HFFc6 (cell line): ENCODE measurements at places on chromosomes 11 and 22.

DNA sequence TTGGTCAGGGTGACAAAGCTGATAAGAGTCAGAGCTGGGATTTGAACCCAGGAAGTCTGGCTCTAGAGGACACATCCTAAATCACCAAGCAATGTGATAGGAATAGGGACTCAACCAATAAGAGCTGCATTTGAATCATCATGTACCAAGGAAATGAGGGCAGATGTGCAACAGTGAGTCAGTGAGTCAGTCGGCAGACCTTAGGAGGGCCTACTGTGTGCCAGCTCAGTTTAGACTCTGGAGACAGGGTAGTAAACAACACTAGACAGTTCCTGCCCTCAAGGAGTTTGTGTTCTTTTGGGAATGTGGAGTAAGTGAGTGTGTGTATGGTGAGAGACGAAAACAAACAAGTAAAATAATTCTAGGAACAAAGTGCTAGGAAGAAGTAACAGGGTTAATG is 11.2 kb downstream of the IL10RA start:
- DNase-seq: no peak

DNA sequence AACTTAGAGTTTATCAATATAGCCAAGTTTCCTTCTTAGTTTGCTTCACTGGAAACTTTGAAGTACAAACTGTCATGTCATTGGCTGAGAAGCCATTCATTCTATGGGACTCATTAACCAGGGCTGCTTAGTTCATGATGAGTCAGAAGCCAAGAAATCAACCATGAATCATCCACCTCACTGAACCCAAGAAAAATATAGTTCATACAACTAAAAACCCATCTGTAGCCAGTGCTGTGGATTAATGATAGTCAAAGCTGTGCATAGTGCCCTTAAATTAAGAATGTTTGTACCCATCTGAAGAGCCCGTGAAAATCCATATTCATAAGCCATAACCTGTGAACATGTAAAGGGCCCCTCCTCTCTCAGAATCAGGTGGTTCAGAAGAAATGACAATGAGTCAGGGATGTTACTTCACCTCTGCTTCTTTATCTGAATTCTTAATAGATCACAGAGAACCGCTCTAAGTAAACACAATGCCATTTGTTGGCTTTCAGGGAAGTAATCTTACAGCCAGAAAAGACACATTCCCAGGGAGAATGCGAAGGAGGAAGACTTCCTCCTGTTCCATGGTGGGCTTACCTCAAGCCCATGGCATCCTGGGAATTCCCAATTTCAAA is 25.4 kb downstream of the MMP20 start:
- DNase-seq: peak; percentile 92

DNA sequence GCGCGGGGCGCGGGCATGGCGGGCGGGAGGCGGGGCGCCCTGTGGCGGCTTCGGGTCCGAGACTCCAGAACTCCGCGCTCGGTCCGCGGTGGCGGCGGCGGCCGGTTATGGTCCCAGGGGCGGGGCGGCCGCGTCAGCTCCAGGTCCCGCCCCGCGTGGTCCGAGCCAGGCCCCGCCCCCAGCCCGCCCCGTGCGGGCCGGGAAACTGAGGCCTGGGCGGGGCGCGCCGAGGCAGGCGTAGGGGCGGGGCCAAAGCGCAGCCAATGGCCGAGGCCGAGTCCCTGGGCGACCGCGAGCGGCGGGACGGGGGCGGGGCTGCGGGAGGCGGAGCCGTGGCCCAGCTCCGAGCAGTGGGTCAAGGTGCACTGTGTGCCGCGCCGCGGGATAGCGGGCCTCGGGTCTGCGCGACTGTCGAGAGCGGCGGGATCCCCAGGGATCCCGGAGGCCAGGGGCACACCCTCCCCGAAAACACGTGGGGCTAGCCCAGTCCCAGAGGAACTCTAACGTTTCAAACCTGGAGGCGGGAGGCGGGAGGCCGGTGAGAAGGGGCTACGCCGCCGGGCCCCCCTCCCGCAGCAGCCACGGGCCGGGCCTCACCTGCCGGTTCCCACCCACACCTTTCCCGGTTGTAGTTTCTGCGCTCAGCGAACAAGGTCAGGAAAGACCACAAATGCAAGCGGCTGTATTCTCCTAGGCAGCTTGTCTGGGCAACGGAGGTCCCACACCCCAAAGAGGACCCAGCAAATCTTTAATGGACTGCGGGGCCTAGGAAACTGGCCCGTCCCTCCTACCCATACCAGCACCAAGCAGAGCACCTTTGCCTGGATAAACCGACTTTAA is at the start of gene SLC25A1:
SLC25A1 (minus strand) TSS at position 80 of the 840 bp plus-strand sequence; CDS start at position 17, 63 bp downstream.
- DNase-seq: peak; percentile 69

GRCh38 chr22:46699091-46699490 is 39.0 kb downstream of the CERK start:
- DNase-seq: no peak

GRCh38 chr22:50625131-50625567 is 2.8 kb downstream of the ARSA start:
- no peak for DNase-seq

DNA sequence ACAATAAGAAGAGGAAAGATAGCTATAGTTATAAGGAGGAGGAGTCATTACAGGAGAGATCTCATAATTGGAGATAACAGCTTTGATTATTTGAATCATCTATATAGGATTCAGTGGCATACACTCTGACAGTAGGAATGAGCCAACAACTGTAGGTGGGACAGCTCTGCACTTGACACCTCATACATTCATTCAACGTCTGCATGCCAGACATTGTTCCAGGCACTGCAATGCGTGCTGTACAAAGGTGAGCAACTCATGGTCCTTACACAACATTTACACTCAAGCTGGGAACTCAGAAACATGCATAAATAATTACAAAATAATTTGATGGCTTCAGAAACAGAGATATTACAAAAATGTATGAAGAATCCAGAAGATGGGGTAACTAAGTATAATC is 154.3 kb downstream of the MSANTD4 start:
- DNase-seq: no peak

GRCh38 chr22:49968313-49968830 is 7.8 kb downstream of the PIM3 start:
- DNase-seq: no peak

GRCh38 chr11:67006029-67006884 is 16.7 kb upstream of the SYT12 start:
- DNase-seq: no peak

- no peak for DNase-seq
Measured at GRCh38 chr11:125971618-125972017, 25.8 kb downstream of the VSIG10L2 start.

- DNase-seq: no peak
Measured at GRCh38 chr11:17014321-17014832, at the start of gene PLEKHA7. Gene PLEKHA7 (minus strand): TSS chr11:17014414. CDS start chr11:17014401, 13 bp downstream.

DNA sequence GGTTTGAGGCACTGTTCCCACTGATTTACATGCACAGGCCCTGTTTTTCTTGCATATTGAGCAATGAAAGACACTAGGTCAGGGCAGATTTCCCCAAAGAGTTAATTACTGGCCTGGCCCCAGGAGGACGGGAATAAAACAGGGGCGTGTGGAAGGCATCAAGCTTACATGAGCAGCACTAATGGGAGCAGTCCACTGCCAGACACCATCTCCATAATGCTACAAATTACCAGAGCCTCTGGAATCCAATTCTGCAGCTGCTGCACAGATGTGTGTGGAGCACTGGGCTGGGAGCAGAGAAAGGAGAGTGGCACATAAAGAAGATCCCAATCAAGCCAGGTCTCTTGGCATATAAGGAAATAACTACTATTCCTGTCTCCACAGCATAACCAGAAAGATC is 96.9 kb downstream of the CCDC34 start:
- no peak for DNase-seq

DNA sequence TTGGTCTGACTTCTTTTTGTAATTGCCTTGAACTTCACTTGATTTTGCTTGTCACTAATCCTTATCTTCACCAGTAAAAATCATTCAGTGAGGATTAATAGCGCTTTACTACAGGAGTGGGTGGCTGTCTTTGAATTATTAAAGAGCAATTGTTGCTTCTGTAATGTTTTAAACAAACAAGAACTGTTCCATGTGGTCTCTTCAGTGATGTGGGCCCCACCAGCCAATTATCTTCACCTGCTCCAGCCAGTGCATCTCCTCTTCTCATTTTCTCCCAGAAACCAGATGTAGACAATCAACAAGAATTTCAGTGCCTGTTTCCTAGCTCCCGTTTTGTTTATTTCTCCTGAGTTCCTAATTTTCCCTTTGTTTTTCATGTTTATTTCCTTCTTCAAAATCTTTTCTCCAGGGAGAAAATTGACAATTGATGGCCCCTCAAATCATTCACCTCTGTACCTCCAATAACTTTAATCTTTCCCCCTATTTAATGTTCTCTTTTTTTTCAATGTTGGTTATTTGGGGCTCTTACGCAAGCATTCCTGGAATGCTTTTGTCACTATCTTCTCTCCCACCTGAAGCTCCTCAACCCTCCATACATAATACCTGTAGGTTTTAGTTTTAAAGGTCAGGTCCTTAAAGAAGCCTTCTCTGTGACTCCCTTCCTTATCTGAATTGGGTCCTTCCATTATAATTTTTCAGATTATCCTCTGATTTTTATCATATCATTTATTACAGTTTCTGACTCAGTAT is 115.1 kb downstream of the ARFGAP2 start:
- no peak for DNase-seq

GRCh38 chr11:10813945-10814344 is 5.2 kb upstream of the EIF4G2 start:
- no peak for DNase-seq

DNA sequence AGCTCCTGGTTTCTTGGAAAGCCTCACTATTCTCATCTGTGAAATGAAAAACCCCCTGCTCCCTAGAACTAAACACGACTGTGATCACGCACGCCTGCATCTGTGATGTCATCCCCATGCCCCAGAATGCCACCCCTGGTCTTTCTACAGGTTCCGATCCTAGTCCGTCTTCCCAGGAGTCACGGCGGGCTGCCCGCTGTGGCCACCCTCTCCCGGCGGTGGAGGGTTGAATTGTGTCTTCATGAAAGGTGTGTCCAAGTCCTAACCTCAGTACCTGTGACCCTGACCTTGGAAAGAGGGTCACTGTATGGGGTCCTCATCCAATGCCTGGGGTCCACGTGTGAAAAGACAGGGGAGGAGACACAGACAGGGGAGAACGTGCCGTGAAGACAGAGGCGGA is 14.4 kb downstream of the OSBPL5 start:
- no peak for DNase-seq

GRCh38 chr11:67311556-67312082 is 8.3 kb downstream of the SSH3 start:
- DNase-seq: no peak

- DNase-seq: peak; percentile 58
Measured at GRCh38 chr22:45994491-45995404, 17.8 kb upstream of the WNT7B start.

DNA sequence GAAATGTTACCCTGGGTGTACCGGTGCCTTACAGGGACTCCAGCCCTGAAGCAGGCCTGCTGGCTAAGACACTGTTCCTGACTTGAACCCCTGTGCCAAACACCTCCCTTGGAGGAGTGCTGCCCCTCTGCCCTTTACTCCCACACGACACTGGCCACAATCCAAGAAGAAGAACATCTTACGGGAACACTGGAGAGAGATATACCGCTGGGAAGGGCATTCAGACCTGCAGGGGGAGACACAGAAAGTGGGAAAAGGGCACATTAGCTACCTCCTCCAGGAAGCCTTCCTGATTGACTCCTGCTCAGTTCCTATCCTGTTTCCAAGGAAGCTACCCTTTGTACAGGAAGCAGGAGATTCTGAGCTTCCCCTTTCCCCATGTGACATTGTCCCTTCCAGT is 18.7 kb downstream of the TMPRSS13 start:
- DNase-seq: no peak

DNA sequence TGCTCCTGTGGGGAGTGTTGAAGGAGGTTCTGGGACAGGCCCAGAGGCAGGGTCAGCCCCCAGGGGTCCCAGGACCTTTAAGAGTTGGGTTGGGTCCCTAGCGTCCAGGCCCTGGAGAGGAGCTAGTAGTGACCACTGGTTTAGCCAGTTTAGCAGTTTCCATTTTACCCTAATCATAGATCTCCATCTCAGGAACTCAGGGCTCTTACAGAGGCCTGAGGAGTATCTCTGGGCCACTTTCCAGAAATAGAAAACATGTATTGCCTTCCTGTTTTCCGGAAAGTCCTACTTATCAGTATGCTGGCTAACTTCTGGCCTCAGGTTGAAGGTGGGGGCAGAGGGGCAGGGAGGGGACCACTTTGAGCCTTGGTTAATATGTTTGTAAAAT is 13.5 kb downstream of the NCF4 start:
- no peak for DNase-seq

- no peak for DNase-seq
Measured at GRCh38 chr11:128326791-128327190, 260.6 kb downstream of the ETS1 start.

- DNase-seq: no peak
Measured at GRCh38 chr11:85663080-85663752, 1.7 kb downstream of the CREBZF start.

GRCh38 chr11:134001088-134001487 is 44.3 kb upstream of the IGSF9B start:
- no peak for DNase-seq

GRCh38 chr11:126188332-126189108 is 22.9 kb downstream of the RPUSD4 start:
- DNase-seq: no peak

DNA sequence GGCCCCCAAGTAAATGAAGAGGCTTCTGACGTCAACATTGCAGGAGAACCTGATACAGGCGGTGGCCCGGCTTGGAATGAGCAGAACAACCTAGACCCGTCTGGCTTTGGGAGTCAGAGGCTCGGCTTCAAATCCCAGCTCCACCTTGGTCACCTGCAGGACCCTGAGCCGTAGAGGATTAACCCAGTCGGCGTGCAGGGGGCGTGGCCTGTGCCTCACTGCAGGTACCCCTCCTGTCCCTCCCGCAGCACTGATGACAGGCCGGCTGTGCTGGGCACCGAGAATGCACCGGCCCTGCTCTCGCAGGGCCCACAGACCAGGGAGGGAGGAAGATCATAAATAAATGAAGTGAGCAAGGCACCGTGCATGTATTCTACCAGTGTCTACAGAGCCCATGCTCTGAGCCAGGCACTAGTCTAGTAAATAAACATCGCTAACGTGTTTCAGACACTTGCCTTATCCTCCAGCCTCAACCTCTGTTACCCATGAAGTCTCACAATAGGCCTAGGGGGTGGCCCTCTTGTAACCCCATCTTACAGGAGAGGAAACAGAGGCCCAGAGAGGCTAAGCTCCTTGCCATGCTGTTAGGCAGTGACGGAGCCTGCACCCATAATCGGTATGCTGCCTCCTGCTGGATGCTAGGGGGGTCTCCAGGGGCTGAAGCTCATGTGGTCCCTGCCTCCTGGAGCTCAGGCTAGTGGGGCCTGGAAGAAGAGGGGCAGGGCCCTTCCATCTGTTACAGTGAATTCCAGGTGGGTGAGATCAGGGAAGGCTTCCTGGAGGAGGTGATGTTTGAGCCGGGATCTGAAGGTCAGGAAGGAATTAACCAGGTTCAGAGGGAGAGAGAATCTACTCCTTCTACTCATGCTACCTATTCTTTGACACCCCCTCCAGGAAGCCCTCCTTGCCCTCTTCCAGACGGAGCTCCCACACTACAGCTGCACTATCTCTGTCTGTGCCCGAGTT is 53.4 kb downstream of the RTL6 start:
- no peak for DNase-seq

- DNase-seq: no peak
Measured at GRCh38 chr22:19646383-19646782, 67.9 kb upstream of the SEPTIN5 start.
